ENCODE measurements at places on chromosomes 2 and 18.

- DNase-seq = no peak
These were observed 208.9 kb upstream of the HDAC4 start for GRCh38 chr2:239609607-239610310.

DNA sequence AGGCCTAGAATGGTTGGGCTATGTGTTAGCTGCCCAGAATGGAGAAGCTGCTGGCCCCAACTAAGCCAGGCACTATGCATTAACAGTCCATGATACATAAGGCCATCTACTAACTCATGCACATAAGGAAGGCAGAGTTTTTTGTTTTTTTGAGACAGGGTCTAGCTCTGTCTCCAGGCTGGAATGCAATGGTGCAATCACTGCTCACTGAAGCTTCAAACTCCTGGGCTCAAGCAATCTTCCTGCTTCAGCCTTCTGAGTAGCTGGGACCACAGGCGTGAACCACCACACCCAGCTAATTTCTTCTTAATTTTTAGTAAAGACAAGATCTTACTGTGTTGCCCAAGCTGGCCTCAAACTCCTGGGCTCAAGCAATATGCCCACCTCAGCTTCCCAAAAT lies 37.6 kb downstream of the GPR45 start:
- DNase-seq = no peak

DNA sequence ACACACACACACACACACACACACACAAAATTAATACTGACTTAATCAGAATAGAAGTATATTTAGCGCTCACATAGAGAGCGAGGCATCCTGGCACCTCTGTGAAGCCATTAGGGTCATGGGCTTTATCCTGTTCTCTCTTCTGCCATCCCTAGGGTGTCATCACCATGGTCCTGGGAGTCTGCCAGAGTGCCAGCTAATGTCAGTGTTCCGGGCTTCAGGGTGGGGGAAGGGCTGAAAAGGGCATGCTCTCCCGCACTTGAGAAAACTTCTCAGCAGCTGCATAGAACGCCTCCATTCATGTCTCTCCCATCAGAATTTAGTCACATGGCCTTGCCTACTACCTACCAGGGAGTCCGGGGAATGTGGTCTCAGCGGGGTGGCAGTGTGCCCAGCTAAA lies 19.7 kb upstream of the DYNC2LI1 start:
- DNase-seq = no peak

DNA sequence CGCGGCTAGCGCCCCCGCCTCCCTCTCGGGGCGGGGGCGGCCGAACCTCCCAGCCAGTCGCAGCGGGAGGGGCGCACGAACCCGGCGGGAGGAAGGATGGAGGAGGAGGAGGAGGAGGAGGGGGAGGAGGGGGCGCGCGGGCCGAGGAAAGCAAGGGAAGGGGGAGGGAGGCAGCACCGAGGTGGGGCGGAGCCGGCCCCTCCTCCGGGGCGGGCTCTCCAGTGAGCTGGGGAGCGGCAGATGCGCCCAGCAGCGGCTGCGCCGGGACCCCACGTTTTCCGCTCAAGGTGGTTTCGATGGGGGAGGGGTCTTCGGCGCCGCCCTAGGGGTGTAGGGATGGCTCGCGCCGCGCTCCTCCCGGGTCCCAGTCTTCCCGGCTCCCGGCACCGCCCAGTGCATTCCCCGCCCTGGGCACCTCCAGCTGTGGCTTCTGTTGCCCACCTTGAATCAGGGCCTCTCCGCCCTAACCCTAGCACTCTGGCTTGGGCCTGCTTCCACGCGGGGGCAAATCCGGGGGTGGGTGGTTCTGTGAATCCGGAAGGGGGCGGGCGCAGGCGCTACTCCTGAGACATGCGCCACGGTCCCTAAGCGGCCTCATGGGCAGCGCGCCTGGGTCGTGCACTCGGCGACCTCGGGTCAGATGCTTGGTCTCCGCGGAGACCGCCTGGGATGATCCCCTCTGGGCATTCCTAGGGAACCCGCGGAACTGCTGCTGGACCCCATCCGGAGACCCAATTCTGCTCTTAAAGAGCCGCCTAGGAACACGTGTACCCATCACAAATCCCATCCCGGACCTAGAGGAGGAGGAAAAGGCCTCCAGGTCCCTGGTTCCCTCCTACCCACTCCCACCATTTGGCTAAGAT lies at the start of gene FBXO41:
Gene FBXO41, minus strand, starts transcription at position 183 of the 863 bp plus-strand sequence. CDS start 14,848 bp downstream, outside the sequence.
- peak; percentile 56 for DNase-seq

GRCh38 chr2:23926290-23926749 lies 603 bp downstream of the ATAD2B start:
- DNase-seq = peak; percentile 4

DNA sequence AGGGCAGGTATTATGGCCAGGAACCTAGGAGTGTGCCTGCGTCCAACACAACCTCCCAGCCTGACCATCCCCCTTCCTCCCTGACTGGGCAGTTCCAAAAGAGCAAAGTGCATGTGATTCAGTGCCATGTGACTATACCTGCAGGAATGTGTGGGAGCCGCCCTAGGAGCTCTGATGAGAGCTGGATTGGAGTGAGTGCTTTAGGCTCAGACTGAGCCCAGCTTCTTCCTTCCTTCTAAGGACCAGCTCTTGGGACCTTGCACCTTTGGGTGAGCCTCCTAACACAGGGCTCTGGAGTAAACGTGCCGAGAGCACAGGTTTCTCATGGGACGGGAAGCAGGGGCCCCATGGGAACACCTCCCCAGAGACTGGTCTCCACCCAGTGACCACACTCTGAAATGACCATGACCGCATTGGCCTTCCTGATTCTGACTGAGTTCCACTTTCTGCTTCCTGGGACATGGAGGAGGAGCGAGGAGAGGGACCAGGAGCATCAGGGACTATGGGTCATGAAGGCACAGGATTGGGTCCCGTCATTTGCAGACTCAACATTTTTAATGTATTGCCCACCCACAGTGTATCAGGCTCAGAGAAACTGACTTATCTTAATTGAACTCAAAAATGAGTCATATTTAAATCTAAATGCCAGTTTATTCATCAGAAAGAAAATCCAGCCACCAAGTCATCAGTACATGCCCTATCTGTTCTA lies 87.8 kb upstream of the BCL2L11 start:
- DNase-seq = no peak

DNA sequence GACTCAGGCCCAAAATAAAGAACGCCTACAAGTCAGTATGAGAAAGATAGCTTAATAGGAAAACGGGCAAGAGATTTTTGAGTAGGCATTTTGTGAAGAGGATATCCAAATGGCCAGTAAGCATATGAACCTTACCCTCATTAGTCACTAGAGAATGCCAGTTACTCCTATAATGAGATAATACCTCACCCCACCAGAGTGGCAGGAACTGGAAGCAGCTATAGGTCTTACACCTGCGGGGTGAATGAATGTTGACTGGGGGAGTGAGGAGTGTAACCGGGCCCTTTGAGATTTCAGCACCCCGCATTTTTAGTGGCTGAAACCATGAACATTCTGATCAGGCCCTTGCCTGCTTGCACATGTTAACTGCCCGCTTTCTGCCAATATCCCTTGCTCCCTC lies 7.5 kb upstream of the PTPN2 start:
- no peak for DNase-seq

DNA sequence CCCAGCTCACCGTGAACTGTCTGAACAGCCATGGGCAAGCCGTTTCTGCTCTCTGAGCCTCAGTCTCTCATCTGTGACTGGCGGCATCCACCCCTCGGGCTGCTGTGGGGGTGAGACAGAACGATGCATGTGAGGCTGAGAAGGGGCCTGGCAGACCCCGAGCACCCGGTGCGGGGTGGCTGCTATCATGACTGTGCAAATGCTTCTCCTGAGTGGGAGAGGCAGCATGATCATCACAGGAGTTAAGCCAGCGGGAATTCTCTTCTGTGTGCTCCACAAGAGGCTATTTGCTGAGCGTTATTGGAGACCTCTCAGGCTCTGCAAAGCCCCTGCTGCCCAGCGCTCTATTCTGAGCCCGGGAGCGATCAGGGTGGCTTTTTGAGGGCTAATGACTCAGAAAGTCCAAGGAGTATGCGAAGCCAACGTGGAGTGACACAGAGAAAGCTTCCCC lies 45.8 kb upstream of the ID2 start:
- no peak for DNase-seq

DNA sequence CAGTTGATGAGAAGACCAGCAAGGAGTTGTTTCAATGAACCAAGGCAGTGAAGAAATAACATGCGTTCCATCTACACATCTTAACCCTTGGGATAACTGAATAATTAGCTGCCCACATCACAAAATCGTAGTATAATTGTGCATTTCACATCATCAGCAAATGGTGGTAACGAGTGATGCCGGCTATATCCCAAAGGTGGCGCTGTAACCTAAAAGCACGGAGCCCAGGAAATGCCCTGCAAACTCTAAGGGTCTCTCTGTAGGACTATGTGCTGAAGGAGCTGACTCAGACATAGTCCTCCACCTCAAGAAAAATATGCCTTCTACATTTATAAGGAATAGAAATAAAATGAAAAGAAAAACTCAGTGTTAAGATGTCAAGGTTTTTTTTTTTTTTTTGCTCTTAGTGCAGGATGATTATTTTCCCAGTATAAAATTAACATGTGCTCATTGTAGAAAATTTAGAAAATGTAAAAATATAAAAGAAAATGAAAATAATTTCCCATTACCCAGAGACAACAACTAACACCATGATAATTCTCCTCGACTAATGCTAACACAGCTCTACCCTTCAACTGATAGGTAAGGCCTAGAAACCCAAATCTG lies 23.1 kb upstream of the DSG3 start:
- DNase-seq = no peak

GRCh38 chr18:63433334-63433866 lies 11.1 kb upstream of the VPS4B start:
- no peak for DNase-seq

DNA sequence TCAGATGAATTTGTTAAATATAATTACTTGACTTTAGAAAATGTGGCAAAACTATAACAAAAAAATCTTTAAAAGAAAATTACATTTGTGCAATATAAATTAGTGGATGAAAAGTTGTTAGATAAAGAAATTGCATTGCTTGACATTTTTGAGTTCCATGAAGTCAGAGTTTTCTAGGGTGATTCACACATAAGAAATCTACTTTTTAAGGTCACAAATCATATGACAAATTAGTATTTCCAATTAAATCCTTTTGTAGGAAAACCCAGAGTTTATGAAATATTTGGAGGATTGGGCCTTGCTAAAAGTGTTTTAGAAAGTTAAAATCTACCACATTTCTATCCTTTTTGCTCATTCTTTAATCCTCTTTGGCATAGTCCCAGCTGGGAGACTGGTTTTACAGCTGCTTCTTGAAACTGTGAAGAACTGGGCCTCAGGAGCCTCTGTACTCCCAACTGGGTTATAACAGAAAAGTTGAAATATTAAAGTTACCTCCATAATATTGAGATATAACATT lies 289.2 kb downstream of the LRRTM4 start:
- DNase-seq = no peak

DNA sequence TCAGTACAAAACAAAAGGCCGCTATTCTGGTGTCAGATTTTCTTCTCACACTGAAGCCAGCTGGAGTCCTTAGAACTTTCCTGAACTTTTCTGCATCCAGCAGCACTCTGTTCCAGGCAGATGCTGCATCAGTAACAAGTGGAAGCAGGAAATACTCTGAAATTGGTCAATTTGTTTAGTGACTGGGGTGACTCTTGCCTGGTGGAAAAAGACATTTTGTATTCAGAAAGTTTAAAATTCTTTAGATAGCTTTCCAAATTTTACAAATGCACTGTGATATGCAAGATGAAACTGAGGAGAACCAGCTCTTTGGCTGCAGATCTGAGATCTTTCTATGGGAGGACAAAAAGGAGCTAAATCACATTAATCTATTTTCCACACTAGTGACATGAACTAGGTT lies 385.7 kb downstream of the NRXN1 start:
- no peak for DNase-seq

GRCh38 chr2:206937555-206937954 lies 1.8 kb upstream of the CPO start:
- DNase-seq = no peak

DNA sequence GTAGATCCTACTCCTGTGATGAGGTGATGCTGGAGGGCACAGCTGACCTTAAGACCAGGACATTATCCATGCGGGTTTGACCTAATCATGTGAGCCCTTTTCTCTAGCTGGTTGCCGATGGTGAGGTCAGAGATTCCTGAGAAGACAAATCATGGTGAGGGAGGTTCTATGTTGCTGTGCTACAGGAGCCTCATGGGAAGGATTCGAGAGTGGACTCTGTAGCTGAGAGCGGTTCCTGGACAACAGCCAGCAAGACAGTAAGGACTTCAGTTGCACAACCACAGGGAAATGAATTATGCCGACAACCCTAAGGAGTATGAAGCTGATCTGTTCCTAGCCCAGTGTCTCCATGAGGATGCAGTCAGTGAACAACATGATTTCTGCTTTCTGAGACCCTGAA lies 80.4 kb downstream of the EPB41L3 start:
- no peak for DNase-seq

DNA sequence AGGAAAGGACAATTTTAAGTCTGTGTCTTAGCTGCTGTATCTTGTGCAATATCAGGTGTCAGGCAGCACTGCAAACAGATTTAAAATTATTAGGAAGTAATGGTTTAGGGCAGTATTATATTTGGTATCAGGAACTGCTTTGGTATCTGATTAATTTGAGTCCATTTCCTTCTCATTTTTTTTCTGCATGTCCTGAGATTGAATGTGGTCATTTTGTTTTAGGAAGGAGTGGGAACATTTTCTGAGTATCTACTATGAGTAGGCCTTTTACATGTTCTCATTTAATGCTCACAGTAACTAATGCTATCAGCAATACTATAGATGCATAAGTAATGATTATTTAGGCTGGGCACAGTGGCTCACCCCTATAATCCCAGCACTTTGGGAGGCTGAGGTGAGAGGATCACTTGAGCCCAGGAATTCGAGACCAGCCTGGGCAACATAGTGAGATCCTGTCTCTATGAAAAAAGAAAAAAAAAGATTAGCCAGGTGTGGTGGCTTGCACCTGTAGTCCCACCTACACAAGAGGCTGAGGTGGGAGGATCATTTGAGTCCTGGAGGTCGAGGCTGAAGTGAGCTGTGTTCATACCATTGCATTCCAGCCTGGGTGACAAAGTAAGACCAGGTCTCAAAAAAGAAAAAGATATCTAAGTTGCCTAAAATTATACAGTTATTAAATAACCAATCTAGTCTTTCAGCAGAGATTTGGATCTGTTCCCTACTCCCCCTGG lies 4.7 kb downstream of the FMNL2 start:
- no peak for DNase-seq

DNA sequence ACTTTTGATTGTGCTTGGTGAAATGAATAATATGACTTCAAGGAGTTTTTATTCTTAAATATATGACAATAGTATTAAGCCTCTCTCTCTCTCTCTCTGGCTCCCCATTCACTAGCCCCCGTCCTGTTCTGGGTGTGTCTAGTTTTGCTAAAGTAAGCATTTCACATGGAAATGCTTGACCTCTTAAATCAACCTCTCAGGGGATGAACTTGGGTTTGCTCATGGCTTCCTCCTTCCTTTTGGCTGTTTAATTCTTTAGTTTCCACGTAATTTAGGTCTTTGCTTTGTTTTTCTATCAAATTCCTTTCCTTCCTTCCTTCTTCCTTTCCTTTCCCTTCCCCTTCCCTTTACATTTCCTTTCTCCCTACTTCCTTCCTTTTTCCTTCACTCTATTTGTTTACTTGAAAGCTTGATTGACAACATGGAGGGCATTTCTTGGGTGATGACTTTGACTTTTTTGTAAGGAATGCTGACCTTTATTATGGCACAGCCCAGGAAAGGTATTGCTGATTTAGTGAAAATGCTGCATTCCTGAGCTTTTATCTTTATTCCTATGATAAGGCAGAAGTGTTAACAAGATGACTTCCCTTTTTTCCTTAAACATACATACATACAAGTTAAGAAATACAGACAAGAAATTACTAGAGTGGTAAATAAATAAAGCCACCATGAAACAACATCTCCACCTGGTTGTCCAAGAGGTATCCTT lies 3.6 kb downstream of the DPP4 start:
- no peak for DNase-seq

GRCh38 chr2:6181525-6181924 lies 489.3 kb downstream of the SOX11 start:
- DNase-seq = no peak

All from stimulated activated CD4-positive, alpha-beta T cell treated with anti-CD3 and anti-CD28 coated beads, Interleukin-1b, Interleukin-23, amount 100 ng/mL, for 1 hour (primary cell).